ENCODE measurements at places on chromosomes 2 and 18.
A peak's percentile ranks its signal among the peaks of the same experiment; 100 is the strongest.

DNA sequence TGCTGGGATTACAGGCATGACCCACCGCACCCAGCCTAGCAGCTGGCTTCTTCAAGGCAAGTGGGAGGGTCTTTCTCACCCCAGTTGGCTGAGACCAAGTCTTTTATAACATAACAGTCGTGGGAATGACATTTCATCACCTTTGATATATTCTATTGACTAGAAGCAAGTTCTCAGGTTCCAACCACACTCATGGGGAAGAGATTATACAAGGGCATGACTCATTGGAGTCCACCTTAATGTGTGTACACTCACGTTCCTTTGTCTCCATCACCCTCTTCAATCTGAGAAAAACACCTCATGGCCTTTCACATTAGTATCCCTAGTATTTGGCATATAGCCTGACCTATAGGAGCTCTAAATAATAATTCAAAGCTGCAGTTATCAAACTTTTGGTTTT is 2.8 kb upstream of the BBS5 start:
- DNase-seq = no peak

GRCh38 chr2:222891890-222892289 is 31.1 kb downstream of the ACSL3 start:
- DNase-seq = no peak

DNA sequence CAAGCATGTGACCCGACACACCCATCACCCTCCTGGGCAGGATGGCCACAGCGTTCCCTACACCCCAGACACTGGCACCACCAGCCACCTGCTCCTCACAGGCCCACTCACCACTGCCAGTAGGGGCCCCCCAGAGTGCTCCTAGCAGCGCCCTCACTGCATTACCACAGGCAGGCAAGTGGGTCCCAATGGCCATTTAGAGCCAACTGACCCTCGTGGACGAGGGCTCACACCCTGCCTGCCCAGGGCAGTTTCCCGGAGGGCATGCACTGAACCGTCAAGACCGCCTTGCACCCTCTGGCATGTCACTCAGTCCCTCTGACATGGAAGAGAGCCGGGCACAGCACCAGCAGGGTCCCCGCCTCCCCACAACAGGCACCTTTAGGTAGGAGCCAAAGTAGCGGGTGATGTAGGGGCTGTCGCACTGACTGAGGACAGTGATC is 7.3 kb downstream of the STK25 start:
- no peak for DNase-seq

GRCh38 chr18:80042785-80043184 is 8.6 kb downstream of the RBFA start:
- DNase-seq = no peak

DNA sequence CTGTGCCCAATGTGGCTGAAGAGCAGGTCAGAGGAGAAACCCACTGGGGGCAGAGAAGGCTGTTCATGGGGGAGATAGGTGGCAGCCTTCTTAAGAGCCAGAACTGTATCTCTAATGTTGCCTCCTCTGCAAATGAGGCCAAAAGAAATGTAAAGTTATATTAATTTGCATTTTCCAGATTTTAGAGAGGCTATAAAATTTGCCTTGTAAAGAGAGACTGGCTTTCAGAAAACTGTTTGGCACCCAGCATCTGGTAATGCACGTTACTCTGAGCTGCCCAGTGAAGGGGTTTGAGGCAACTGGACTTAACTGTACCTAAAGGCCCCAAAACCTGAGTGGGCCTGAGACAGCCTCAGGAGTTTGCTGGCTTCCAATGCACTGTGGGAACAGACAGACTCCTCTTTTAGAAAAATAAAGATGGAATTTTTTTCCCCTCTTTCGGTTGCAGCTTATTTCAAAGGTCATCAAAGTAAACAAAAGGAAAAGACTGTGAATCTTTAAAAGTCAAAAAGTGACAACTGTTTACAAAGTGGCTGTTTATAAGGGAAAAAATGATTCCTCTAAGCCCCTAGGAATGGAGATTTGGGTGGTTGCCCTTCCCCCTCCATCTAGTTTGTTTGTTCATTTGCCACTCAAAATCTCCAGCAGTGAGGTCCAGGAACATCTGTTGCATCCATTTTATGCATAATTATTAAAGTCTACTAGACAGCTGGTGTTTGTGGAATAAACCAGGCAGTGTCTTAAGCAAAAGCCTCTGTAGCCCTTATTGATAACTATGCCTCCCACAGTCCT is 132.2 kb upstream of the ZFP36L2 start:
- no peak for DNase-seq

- peak; percentile 59 for DNase-seq
Observed at GRCh38 chr2:24491542-24492420, 727 bp downstream of the NCOA1 start.

DNA sequence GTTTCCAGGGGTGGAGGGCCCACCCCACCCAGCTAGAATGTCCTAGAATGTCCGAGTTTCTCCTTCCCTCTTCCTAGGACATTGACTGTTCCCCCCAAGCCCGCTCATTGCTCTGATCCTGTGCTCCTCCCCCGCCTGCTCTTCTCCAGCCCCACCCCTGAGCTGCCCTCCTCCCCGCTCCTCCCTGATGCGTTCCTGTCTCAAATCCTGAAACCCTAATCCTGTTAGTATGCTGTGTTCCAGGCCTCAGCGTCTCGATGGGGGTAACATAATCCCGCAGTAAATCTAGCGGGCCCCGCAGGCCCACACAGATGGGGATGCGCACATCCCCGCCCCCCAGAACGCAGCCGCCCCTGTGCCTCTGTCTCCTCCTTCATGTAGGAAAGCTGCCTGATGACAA is 51.3 kb downstream of the NRP2 start:
- no peak for DNase-seq

- DNase-seq = no peak
Observed at GRCh38 chr2:86201671-86202335, 2.5 kb downstream of the MRPL35 start.

- DNase-seq = no peak
Observed at GRCh38 chr18:46696268-46696667, 39.2 kb upstream of the LOXHD1 start.

DNA sequence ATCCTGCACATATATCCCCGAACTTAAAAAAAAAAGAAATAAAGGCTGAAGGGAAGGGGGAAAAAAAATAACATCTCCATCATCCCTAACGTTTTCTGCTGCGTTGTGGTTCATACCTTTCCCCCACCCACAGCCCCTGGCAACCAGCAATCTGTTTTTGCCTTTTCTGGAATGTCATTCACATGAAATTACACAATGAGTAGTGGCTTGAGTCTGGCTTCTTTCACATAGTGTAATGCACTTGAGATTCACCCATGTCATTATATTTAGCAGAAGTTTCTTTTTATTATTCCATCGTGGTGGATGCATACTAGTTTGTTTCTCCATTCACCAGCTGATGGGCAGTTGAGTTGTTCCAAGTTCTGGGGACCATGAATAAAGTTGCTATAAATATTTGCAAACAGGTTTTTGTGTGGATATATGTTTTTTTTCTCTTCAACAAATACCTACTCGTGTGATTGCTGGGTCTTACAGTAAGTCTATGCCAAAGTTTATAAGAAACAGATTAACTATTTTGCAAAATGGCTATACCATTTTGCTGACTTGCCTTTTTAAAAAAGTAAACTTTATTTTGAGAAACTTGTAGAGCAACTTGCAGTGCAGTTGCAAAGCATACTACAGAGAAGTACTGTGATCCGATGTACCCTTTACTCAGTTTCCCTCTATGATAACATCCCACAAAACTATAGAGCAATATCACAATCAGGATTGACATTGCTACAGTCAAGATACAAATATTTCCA is 322.5 kb downstream of the LPIN1 start:
- DNase-seq = no peak

DNA sequence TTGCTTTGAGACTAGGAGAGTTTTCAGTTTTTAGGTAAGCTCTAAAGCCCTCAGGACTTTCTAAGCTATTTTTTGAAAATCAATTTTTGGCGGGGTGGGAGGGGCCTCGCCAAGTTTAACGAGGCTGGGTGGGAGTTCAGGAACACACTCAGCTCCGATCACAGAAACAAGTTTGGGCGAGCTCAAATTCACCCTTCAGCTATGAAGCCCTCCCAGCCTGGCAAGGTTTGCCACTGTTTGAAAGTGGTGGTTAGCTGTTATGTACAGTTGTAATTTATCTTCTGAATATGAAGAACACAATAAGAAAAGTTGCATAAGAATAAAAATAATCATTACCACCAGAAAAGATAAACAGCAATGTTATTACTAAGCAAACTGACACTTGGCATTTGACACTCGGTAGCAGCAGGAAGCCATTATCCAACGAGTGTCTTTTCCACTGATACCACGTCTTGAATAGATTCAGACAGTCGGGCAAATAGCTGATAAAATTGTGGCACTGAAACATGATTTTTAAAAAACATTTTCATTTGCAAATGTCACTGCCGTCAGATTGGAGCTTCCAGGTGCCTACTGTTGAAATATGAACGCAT is 59.8 kb downstream of the KCTD1 start:
- no peak for DNase-seq

DNA sequence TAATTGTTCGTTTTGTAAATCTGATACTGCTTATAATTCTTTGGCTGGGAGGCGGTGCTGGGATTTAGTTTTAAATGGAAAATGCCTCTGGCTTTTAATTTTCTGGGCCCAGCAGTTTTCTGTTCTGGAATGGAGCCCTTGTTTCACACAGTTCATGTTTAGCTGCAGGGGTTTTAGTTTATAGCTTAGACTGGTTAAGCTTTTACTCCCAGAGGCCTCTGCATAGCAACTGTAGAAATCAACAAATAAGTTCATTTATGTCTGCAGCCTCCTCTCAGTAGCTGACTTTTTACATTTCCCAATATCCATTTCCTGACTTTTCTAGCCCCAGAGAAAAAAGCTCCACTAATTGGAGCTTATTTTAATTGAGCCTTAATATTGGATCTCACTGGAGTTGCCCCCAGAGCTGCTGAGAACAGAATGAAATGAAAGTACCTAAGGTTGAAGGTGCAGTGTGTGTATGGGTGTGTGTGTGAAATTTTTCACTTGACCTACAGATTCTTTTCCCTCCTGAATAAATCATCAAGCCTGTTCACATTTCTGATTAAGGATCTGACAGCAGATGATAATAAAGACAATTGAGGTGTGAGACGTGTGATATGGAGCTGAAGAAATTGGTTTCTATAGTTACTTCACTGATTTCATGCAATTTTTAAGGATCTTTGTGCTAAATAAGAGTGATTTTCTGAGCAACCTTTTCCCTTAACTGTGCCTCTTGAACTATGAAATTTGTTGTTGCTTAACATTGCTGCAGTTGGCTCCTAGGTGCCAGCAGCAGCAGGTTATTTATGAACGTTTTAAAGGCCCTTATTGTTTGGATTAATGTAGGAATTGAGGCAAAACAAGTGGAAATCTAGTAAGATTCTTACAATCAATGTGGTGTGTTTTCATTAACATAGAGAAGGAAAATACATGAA is 109.6 kb downstream of the TAF4B start:
- DNase-seq = no peak

DNA sequence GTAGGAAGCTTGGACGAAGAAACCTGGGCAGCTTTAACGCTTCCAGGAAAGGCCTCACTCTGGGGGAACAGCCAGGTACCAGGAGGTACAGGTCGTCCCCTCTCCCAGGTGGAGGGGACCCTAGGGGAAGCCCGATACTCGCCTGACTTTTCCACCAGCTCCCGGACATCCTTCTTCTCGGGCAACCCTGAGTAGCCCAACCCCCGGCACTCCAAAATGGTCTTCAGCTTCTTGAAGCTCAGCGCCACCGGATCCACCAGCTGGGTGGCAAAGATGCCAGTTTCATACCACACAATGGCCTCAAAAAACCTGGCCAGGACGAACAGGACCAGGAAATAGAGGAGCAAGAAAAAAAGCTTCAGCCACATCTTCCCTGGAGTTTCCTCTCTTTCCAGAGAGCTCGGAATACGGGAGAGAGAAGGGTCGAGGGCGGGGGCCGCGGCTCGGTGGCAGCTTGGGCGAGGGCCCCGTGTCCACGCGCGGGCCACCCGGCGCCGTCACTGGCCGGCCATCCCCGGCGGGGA is 1.1 kb downstream of the RNF103 start:
- DNase-seq = peak; percentile 21

- DNase-seq = no peak
Observed at GRCh38 chr2:197310987-197311420, 424 bp upstream of the ANKRD44 start.

GRCh38 chr2:197311421-197312033 is 947 bp upstream of the ANKRD44 start:
- DNase-seq = no peak

DNA sequence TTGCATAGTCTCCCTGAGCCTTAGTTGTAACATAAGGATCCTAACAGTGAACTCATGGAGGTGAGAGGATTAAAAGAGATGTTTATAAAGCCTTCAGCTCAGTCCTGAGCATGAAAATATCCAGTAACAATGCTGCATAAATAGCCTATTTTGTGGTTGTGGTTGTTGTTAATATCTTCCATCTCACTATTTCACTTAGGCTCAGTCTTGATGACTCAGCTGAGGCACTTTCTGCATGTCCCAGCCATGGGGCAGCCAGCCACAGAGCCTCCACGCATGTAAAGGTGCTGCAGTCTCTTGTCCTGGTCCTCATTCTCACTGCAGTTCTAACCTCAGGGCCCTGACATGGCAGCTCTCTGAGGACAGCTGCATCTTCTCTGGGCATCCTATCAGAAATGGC is 218.8 kb upstream of the PKDCC start:
- DNase-seq = no peak

- no peak for DNase-seq
Observed at GRCh38 chr2:33903215-33903614, 304.1 kb upstream of the FAM98A start.

DNA sequence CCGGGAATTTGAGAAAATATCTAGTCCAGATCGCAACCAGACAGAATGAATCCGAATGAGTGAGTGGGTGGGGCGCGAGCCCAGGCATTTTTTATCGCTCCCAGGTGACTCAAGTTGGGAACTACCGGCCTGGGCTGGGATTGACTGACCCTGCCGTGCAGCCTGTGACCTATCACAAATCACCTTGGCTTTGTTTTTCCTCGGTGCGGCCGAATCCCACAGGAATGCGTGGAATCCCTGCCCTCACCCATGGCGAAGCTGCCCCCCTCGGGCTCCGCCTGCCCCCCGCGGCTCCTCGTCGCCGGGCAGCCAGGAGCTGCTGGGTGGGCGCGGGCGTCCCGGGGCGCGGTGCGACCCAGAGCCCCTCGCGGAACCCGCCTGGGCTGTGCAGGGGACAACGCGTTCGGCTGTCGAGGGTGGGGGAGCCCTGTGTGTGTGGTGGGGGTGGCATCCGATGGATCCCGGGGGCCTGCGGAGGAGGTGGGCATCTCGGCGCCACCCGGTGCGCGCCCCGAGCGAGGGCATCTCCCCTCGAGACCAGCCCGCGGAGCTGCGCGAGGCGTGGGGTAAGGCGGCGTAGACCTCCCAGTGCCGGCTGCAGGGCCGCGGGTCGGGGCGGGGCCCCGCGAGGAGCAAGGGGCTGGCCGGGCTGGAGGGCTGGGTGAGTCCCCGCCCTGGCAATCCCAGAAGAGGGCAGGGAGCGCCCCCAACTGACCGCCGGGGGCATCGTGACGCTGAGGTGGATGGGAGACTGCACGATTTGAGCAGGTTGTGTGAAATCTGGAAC is 16.5 kb downstream of the B3GNT7 start:
- peak; percentile 69 for DNase-seq

GRCh38 chr2:43217228-43218154 is 8.9 kb downstream of the ZFP36L2 start:
- no peak for DNase-seq
